HepG2 (cell line): ENCODE measurements at places on chromosomes 7 and 10. TPM values are rescaled to one million over a fixed set of nuclear protein-coding genes. Genes with fewer than 3 reads are reported as not detected.

LRRC18 gene
- not detected in 2 replicates for total RNA-seq

CCL24 gene
- total RNA-seq, result not detected in 2 replicates

SPDYE1 gene
- total RNA-seq, result not detected in 2 replicates

OPN1SW gene
- total RNA-seq, result not detected in 2 replicates

YKT6 gene
- 52.2 and 59.0 TPM in 2 replicates for total RNA-seq

PRPS1L1 gene
- total RNA-seq, result not detected in 2 replicates

ZP3 gene
- total RNA-seq, result not detected in 2 replicates

UPK3BL1 gene
- 3.5 and 6.3 TPM in 2 replicates for total RNA-seq

EFCAB10 gene
- 0.34 and 0.40 TPM in 2 replicates for total RNA-seq

YWHAG gene
- 67.5 and 93.7 TPM in 2 replicates for total RNA-seq

TRIM73 gene
- total RNA-seq, result 4.5 and 5.7 TPM in 2 replicates

ZNF503 gene
- 5.8 and 8.3 TPM in 2 replicates for total RNA-seq

NUPR2 gene
- not detected in 2 replicates for total RNA-seq

RPP38 gene
- 16.4 and 17.7 TPM in 2 replicates for total RNA-seq

VSTM4 gene
- not detected in 2 replicates for total RNA-seq

ZNF862 gene
- 0.89 and 1.0 TPM in 2 replicates for total RNA-seq

ZDHHC16 gene
- total RNA-seq, result 30.2 and 41.8 TPM in 2 replicates

PIK3AP1 gene
- 13.8 and 18.5 TPM in 2 replicates for total RNA-seq

ADAMTS14 gene
- 0.04 TPM in 1 of 2 replicates, not detected in the other for total RNA-seq
